ENCODE measurements at places on chromosomes 5 and 9.

DNA sequence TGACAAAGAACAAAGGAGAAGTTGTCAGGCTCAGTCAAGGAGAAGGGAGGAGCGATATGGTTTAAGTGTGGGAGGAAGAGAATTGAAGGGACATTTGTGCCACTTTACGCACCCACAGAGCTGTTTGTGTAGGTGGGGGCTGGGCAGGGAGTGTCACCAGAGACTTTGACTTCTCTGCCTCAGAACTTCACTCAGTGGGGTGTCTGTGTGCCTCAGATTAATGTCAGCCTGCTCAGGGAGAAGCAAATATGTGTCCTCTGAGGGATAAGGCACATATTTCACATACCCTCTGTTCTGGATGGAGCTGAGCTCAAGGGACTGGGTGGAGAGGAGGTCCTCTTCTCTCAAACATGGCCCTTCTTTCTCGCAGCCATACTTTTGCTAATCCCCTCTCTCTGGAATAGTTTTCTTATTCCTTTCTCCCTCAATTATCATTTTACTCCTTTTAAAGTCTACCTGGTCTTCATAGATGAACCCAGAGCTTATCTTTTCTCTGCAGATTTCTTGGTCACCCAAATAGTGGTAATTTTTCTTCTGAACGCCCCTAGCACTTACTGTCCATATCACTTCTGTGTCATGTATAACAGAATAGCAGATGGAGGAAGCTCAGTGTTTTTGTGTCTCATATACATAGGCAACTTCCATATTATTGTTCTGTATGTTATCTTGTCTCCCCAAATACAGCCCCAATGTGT is 77.0 kb downstream of the IQGAP2 start:
- DNase-seq: no peak

DNA sequence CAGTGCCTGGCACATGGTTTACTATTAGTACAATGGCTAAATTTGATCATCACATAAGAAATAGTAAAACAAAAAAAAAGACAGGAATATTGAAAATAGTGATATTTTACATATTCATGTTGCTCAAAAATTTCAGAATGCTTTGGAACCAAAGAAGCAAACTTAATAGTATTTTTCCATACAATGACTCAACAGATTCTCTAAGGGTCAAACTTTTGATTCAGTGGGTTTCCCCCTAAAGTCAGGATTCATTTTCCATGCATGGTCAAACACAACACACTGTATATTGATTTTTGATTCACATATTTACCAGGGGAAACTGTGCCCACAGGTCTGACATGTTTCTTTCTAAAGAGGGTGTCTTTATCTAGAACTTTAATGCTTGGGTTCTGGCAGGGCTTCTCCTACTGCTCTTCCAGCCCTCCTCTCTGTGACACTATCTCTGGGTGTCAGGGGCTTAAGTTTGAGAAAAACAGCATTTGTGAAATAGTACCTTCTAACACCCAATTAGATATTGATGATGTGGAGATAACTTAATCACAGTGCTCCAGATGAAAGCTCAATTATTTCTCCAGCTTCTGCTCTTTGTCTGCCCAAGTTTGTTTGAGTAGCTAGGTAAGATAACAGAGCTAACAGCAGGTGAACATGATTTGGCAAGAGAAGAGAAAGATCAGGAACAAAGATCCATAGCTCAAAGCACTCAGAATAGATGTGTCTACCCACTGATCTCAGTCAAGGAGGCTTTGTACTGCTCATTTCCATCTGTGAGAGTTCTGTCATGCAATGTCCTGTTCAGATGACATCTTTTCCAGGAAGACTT is 35.5 kb upstream of the ELL2 start:
- DNase-seq: no peak

- no peak for DNase-seq
Measured at GRCh38 chr9:87109851-87110250, 162.5 kb upstream of the GAS1 start.

GRCh38 chr9:7033076-7034045 is 275.6 kb downstream of the KDM4C start:
- DNase-seq: no peak

GRCh38 chr5:124908581-124909451 is 162.4 kb upstream of the ZNF608 start:
- no peak for DNase-seq

- no peak for DNase-seq
Measured at GRCh38 chr9:110691002-110691549, 22.5 kb downstream of the MUSK start.

DNA sequence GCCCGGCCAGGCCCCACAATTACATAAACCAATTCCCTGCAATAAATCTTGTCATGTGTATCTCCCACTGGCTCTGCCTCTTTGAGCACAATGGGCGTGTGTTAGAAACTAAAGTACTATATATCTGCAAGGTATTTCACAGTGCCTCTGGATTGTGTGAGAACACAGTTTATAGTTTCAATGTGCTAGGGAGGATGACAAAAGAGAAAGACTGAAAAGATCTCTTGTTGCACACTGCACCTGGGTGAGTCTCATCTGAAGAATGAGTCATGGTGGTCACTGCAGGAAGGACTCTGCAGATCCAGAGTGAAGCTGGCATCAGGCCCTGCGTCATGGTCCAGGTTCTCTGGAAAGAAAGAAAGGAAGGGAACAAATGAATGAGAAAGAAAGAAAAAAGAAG is 20.7 kb upstream of the CTSV start:
- no peak for DNase-seq

GRCh38 chr5:157479166-157479565 is 19.2 kb downstream of the NIPAL4 start:
- DNase-seq: no peak

DNA sequence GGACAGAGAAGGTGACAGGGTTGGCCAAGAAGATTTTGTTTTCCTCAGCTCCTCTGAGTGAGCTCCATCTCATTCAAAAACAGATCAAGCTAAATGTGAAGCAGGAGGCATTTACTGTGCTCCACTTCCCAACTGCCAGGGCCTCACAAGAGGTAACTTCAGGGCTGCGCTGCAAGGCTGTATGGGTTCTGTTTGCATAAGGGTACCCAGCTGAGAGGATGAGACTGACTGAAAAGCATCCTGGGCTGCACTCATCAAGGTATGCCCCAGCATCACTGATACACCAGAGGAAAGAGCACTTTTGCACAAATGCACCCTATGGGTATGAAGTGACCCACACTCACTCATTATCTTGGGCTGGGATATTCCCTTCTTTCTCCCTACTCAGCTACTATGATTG is 316.2 kb upstream of the HAPLN1 start:
- no peak for DNase-seq
